HFF-Myc (cell line): ENCODE measurements at places on chromosomes 1 and 21.

DNA sequence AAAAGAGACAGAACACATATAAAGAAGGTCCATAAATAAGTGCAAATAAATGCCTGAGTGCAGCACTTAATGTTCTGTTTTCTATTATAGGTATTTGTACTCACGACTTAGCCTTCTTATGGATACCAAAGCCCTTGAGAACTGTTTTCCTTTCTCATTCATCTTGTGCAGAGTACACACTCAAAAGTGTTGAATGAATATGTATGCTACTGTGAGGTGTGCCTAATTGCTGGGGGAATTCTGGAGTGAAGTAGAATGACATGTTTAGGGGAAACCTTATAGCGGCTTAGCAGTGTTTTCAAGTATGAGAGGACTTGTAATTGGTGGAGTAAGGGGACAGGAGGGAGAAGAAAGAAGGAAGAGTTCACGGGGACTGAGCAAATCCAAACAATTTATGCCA lies 157.6 kb downstream of the CACNA1E start:
- DNase-seq = no peak

DNA sequence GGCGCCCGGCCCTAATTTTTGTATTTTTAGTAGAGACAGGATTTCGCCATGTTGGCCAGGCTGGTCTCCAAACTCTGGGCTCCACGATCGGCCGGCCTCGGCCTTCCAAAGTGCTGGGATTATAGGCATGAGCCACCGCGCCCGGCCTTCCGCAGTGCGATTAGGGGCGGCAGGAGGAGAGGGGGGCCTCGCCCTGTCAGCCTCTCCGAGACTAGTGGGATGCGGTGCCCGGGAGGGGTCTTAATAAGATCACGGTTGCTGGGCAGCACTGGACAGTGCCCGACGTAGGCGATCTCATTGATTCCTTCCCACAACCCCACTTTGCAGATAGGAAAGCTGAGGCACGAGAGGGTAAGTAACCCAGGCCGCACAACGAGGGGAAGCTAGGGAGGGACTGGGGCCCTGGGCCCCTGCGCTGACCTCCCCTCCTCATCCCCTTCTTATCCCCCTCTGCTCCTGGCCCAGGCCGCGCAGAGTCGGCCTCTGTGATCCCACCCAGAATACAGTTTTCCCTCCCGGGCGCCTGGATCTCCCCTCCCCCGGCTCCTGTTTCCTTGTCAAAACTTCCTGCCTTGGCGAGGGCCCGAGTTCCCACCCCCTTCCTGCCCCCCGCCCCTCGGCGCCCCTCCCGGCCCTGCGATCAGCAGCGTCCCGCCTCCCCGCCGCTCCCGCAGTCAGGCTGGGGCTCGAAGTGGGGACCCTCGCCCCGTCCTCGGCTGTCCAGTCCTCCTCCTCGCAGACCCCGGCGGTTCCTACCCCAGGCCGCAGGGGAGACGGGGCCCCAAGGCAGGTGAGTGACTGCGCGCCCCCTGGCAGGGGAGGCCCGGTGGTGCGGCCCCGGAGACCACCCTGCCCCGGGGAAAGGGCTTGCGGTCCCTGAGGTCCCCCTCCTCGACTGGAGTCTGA lies at the start of gene PEAR1:
PEAR1 (plus strand) TSS at position 671 of the 906 bp plus-strand sequence. CDS start 10,209 bp downstream, outside the sequence.
- no peak for DNase-seq

DNA sequence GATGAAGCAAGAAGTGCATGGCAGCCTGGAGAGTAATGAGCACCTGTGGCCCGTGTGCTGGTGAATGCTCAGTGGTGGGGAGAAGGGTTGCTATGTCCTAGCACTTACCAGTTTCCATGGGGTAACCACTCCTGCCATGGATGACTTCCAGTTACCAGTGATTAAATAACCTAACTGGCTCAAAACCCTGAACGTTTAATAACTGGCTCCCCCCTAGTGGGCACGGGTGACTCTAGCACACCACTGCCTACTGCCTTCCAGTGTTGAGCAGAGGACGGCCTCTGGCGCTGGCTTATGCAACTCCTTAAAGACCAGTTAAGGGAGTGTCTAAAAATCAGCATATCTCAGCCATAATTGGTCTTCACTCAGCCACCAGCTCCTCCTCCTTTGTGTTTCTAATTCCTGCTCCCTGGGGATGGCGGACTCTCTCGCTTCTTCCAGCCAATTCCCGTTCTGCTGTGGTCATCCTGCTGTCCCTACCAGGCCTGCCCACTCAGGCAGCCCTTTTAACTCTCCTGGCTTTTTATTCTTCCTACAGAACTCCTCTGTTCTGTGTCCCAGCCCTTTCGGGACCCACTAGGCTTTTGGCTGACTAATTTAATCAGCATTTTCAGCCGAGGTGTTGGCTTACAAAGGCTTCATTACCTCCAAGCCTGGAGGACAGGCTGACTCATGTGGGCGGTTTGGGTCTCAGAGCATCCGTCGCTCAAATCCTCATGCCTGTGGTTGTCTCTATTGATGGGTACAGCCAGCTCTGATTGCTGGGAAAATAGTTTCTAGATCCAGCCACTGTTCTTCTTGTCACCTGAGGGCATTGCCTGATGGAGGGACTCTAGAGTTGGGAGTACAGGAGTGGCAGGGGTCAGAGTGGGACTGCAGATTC lies 332.4 kb downstream of the CAMTA1 start:
- DNase-seq = peak; percentile 75

GRCh38 chr21:43266534-43266933 lies 97.7 kb downstream of the CRYAA start:
- DNase-seq = no peak

GRCh38 chr1:244450597-244451538 lies 841 bp downstream of the ADSS2 start:
- no peak for DNase-seq

- DNase-seq = no peak
These were observed 10.4 kb upstream of the UHMK1 start for GRCh38 chr1:162487241-162487640.

- DNase-seq = no peak
These were observed 14.8 kb downstream of the LYST start for GRCh38 chr1:235851939-235852338.

GRCh38 chr1:48031676-48032075 lies 34.5 kb upstream of the TRABD2B start:
- DNase-seq = no peak

DNA sequence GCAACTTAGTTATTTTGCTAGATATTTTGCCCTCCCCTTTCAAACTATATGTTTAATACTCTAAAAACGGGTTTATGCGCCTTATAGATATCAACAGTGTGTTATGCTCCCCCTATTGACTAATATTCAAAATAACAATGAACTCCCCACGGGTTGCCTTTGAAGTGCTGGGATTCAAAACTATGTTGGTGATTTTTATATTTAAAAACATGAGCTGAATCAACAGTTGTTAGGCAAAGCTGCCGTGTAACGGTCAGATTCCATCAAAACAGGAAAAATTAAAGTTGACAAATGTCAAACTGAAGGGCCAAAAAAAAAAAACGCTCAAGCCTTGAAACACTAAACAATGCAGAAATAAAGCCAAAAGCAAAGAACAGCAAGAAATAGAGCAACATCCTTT lies 2.5 kb downstream of the TGFBR3 start:
- no peak for DNase-seq

DNA sequence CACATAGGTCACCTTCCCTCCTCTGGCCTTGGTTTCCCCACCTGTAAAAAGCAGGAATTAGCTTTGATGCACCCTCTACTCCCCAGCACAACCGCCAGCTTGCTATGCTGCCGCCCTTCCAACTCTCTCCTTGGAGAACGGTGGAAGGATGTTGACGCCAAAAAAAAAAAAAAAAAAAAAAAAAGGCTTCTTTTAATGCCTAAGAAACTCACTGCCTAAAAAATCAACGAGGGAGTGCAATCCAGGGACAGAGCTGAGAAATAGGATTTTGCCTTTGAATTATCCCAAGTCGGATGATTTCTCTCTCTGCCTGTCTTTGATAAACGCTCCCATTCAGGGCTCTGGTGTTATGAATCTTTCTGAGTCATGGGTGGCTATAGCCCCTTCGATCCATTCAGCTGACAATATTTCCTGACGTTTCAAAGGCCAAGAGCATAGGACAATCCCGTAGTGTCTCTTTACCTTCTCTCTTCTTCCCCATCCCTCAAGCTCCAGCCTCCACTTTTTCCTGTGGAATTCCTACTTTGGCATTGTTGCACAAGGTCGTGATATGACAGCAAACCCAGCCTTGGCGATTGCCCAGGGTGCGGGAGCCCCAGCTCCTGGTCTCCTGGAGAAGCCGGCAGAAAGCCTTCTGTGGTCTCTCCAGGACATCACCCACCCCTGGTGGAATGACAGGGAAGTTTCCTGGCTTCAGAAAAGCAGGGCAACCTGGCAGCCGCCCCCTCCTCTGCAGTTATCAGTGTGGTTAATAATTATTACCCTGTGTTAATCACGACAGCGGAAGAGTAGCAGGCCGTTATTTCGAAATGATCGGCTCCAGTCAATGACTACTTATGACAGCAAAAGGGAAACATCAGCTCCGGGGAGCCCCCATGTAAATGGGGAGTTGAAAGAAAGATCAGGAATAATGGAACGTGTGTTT lies 8.0 kb upstream of the PLXNA2 start:
- no peak for DNase-seq

- peak; percentile 79 for DNase-seq
These were observed 23.7 kb downstream of the RNU5D-1 start for GRCh38 chr1:44707112-44707881.

DNA sequence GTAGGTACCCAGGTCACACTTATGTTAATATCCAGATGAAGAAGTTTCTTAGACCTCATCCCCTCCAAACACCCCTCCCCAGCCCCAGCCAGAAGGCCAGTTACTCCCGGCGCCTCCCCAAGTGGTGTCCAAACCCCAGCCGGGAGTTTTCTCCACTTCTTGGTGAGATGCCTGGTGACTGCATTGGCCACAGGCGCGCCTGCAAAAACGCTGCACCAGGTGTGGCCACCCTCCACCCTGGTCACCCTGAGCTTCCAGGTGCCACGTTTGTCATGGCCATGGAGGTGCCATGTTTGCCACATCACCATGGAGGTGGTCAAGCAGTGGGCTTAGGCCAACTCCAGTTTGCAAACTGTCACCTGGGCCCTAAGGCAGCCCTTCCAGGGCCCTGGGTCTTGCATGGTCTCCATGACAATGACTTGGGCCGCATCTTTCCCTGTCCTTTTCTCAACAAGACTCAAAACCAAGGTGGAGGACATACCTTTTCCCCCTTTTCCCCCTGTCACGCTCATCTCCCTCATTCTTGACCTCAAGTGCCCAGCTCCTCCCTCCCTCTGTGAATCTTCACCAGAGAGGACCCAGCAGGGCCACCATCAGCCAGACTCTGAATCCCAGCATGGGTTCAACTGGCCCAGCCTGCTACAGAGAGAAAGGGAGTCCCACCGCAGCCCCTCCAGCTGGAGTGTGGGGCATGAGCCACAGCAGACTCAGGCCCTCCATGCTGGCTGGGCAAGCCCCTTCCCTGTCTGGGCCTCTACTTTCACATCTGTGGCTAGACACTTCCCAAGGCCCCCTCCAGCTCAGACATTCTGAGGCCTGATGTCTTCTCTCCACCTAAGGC lies 125.9 kb upstream of the ZBTB40 start:
- DNase-seq = no peak

- DNase-seq = no peak
These were observed 75.5 kb downstream of the VCAM1 start for GRCh38 chr1:100794748-100795645.

DNA sequence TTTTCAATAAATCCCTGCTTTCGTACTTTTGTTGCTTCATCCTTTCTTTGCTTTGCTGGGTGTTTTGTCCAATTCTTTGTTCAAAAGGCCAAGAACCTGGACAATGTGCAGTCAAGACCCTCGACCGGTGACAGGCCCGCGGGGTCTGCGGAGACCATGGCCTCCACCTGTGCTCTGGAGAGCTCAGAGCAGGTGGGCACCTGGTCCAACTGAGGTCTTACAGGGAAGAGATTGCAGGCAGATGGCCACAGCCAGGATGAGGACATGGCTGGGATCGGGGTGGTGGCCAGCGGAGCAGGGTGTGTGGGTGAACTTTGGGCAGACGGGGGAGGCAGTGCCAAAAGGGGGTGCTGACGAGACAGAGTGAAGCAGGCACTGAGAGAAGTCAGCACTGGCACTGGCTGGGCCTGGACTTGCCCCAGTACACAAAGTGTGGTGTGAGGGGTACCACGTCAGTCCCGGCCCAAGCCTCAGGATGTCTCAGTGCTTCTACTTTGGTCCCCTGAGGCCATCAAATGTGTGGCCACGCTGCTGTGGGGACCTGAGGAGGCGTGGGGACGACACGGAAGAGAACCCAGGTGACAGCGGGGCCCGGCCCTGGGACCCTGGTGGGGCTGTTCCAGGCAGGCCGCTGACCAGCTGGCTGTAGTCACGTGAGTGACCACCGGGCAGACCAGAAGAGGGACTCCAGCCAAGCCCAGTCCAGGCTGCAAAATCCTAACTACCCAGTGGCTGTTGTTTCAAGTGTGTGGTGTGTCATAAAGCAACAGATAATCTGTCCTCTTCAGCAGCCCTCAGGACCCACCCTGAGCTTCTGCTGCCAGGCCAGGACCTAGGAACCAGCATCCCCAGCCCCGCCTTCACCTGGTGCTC lies 10.4 kb upstream of the CCDC27 start:
- no peak for DNase-seq

- no peak for DNase-seq
These were observed 11.1 kb upstream of the CD48 start for GRCh38 chr1:160722726-160723125.

GRCh38 chr1:208013210-208013609 lies 102.3 kb upstream of the CD34 start:
- DNase-seq = no peak

- DNase-seq = no peak
These were observed 247.5 kb downstream of the NEGR1 start for GRCh38 chr1:72034827-72035226.

DNA sequence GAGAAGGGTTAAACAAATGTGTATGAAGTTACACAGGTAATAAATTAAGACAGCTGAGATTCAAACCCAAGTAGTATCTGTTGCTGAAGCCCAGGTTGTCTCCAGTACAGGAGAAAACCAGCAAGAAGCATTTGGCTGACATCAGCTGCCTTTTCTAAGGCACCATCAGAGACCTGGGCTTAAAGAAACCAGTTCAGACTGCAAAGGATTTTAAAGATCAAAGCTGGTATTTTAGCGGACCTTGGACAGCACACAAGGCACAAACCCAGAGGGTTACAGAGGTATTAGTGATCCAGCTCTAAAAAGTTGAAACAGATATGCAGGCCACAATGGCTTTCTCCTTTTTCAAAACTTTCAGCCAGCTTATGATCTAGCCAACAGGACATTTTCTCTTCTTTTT lies 23.4 kb downstream of the BEND5 start:
- DNase-seq = no peak

- DNase-seq = no peak
These were observed 4.9 kb downstream of the PLCH2 start for GRCh38 chr1:2480986-2481364.
